ENCODE measurements at places on chromosomes 11 and 22.

DNA sequence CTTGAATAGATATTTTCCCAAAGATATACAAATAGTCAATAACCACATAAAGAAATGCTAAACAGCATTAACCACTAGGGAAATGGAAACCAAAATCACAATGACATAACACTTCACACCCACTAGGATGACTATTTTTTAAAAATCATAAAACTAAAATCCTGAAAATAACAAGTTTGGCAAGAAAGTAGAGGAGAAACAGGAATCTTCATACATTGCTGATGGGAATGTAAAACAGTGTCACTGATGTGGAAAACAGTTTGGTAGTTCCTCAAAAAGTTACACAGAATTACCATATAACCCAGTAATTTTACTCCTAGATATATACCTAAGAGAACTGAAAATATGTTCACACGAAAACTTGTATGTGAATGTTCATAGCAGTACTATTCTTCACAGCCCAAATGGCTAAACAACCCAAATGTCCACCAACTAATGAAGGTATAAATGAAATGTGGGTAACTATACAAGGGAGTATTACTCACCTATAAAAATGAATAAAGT, 12.5 kb downstream of the PICALM start:
- DNase-seq: no peak

DNA sequence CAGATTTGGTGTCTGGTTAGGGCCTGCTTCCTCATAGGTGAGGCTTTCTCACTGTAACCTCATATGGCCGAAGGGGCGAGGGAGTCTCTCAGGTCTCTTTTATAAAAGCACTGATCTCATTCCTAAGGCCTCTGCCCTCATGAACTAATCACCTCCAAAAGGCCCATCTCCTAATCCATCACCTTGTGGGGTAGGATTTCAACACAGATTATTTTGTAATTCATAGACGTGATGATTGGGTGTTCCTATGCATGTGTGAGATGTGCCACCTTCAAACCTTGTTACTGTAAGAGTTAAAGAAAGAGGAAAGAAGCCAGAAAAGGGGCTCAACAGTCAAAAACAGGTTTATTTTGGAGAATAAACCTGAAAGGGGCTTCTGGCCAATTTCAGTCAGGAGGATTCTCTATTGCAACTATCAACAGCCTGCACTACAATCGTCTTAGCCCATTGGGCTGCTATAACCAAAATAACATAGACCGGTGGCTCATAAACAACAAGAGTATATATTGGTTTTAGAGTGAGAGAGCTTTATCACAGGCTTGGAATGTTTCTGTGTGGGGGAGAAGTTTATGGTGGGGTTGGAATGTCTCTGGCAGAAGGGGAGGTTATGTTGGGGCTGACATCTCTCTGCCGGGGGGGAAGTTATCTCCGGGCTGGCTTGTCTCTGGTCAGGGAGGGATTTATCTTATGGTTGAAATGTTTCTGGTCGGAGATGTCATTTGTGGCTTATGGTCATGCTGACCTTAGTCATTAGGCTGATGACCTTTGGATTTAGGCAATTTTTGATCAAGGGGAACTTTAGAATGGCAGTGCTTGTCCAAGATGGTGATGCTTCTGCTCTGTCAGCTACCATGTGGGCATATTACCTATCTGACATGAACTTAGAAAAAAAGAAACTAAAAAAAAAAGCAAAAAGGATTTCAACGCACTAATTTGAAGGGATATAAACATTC, 35.1 kb downstream of the CSF2RB start:
- DNase-seq: no peak

DNA sequence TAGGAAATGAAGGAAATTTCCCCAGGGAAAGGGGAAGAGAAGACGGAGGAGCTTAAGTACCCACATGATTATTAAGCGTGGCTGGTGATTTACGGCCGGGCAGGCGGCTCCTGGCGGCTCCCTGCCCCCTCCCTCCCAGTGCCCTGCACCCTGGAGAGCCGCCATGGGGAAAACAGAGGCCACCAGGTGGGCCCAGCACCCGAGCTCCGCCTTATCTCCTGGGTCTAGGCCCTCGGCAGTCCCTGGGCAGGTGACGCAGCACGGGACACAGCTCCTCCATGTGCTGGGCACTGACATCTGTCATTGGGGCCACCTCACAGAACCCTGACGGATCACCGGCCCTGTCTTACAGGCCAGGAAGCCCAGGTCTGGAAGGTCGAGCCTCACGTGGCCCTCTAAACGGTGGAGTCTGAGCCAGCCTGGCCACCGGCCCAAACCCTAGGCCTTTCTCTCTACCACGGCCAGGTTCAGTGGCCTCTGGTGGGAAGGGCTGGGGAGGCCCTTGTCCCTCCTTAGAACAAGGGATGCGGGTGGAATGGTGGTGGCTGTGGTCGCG, 60.2 kb upstream of the PPARA start:
- DNase-seq: no peak

GRCh38 chr22:50497093-50497492, 10.4 kb downstream of the LMF2 start:
- no peak for DNase-seq

DNA sequence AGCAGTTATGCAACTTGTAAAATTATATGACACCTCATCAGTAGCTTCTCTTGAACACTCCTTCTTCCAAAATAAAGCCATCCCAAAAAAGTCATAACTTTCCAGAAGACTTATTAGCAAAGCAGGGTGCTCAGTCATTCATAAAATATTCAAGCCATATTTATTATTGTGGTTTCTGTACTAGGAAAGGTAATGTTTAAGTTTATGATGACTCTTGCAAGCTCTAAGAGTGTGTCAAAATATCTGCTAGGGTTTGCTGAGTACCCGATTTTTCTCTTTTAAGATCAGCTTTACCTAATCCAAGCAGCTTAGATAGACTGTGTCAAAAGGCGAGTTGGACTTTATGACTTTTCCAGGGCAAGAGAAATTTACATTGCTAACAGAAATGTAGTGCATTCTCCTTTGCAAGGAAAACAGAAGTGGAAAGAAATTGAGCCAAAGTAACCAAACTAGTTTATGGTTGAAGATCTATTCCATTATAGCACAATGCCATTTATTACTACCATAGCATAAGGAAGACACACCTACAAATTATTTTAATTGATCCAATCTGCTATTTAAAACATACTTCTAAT, 98.0 kb upstream of the SOX6 start:
- DNase-seq: no peak

DNA sequence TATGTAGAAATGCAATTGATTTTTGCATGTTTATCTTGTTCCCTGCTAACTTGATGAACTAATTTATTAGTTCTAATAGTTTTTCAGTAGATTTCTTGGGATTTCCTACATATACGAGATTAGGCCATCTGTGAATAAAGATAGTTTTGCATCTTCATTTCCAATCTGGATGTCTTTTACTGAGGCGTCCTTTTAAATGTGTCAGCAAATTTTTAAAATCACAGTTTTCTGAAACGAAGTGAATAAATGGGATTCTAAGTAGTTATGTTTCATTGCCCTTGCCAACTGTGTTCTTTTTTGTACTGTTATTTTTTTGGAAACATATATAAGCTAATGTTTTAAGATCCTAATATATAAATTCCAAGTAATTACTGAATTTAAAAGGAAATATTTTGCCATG, 50.0 kb downstream of the CYP2R1 start:
- DNase-seq: no peak

DNA sequence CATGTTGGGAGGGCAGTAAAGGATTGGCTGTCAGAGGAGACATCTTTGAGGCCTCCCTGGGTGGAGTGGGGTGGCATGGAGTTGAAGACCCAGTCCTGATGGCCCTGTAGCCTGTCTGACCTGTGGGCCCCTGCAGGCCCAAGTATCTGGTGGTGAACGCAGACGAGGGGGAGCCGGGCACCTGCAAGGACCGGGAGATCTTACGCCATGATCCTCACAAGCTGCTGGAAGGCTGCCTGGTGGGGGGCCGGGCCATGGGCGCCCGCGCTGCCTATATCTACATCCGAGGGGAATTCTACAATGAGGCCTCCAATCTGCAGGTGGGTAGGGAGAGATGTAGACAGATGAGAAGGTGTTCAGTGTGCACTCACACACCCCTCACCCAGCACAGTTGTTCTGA, 2.6 kb downstream of the NDUFV1 start:
- no peak for DNase-seq

DNA sequence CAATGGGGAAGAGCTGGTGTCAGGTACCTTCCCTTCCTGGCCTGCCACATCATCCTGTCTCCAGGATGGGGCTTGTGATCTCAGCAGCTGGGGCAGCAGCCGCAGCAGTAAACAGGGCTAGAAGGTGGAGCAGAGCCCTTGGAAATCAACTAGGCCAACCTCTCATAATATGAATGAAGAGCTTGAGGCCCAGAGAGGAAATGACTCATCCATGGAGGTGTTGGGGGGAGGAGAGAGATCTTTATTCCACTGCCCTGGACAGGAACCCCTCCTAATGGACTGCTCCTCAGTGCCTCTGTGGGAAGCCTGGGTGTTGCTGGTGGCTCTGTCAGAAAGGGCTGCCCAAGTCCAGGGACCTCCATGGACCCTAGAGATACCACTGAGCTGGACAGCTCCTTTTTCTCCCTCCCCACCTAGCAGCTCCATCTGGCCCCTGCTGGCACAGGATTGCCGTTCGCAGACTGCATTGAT, 111.8 kb downstream of the OSBP2 start:
- DNase-seq: no peak

GRCh38 chr11:33997584-33998251, 53.8 kb upstream of the CAPRIN1 start:
- DNase-seq: no peak

GRCh38 chr11:60657888-60658287, 41.5 kb upstream of the MS4A8 start:
- no peak for DNase-seq

DNA sequence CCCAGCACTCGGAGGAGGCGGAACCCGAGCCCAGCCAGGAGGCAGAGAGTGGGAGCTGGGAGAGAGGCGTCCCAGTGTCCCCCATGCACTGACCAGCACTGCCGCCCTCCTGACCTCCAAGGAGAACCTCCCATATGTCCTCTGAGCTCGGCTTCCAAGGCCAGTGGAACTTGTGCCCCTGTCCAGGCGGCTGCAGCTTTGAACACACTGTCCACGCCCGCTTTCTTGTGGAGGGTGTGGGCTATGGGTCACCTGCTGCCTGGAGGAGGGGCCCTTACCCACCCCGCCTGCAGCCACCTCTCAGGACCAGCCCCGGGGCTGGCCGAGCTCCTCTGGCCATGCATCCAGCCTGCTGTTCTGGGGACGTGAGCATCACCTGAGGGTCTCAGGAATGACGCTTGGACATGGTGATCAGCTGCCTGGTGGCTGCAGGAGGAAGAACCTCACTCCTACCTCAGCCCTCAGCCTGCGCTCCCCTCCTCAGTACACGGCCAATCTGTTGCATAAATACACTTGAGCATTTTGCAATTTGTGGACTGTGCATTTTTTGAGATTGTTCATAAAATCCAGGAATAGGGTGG, 22.2 kb upstream of the MUC5B start:
- no peak for DNase-seq

DNA sequence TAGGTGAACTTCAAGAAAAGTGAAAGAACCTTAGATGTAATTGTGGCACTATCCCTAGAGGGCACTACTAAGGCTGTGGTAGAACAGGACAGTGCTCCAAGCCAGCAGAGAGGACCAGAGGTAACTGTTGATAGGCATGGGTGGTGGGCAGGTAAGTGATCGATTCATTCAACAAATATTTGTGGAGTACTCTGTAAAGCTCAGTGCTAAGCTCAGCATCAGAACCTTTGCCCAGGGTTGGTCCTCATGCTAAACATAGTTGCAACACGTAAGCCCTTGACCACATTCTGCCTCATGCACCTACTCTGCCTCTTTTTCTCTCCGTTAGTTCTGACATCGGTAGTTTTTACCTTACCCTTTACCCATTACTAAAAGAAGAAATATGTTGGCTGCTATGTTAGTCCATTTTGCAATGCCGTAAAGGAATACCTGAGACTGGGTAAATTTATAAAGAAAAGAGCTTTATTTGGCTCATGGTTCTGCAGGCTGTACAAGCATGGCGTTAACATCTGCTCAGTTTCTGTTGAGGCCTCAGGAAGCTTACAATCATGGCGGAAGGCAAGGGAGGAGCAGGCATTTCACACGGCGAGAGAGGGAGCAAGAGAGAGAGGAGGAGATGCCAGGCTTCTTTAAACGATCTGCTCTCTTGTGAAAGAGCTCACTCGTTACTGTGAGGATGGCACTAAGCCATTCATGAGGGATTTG, 18.4 kb upstream of the NNMT start:
- no peak for DNase-seq

- DNase-seq: no peak
These were observed 88.9 kb upstream of the TOP3B start for GRCh38 chr22:22071455-22071854.

GRCh38 chr22:41799486-41800347, 762 bp upstream of the CCDC134 start:
- DNase-seq: no peak

- no peak for DNase-seq
These were observed 64.0 kb downstream of the RPUSD4 start for GRCh38 chr11:126147208-126148111.

DNA sequence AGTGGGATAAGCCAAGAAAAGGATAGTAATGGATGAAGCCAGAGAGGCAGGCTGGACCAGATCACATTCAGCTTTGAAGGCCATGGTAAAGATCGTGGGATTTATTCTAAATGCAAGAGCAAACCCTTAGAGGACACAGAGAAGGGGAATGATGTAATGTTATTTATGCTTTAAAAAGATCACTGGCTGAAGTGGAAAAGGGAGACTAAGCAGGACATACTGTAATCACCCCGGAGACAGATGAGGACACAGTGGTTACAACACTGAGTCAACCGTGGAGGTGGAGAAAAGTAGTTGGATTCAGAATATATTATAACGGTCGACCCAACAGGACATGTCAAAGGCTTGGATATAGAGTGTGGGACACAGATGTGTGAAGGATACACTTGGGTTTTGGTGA, 38.5 kb downstream of the CDON start:
- no peak for DNase-seq

GRCh38 chr11:75582895-75583717, 21.1 kb downstream of the SERPINH1 start:
- DNase-seq: no peak

GRCh38 chr11:12797996-12798395, 123.8 kb downstream of the TEAD1 start:
- DNase-seq: no peak

- DNase-seq: no peak
These were observed 369.5 kb downstream of the AASDHPPT start for GRCh38 chr11:106446955-106447354.

GRCh38 chr11:61254403-61255025, 13.5 kb downstream of the PGA5 start:
- peak; percentile 12 for DNase-seq

DNA sequence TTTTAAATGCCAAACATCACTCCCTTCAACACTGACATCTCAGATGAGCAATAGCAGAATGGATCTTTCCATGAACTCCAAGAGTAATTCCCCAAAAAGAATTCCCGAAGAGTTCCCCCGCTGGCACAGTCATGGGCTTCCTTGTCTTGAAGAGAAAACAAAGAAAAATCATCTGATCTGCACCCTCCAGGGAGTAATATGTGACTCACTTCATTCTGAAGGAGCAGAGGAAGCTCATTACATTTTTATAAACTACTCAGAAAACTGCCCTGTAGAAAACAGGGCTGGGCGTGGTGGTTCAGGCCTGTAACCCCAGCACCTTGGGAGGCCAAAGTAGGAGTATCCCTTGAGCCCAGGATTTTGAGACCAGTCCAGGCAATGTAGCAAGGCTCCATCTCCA, 35.7 kb downstream of the CELSR1 start:
- DNase-seq: no peak
